HT-29 (cell line): ENCODE measurements at places on chromosomes 1 and 21. TPM values are rescaled to one million over a fixed set of nuclear protein-coding genes. Genes with fewer than 3 reads are reported as not detected.

The CDC42SE1 gene
- 35.2 and 35.7 TPM in 2 replicates for total RNA-seq

DNA sequence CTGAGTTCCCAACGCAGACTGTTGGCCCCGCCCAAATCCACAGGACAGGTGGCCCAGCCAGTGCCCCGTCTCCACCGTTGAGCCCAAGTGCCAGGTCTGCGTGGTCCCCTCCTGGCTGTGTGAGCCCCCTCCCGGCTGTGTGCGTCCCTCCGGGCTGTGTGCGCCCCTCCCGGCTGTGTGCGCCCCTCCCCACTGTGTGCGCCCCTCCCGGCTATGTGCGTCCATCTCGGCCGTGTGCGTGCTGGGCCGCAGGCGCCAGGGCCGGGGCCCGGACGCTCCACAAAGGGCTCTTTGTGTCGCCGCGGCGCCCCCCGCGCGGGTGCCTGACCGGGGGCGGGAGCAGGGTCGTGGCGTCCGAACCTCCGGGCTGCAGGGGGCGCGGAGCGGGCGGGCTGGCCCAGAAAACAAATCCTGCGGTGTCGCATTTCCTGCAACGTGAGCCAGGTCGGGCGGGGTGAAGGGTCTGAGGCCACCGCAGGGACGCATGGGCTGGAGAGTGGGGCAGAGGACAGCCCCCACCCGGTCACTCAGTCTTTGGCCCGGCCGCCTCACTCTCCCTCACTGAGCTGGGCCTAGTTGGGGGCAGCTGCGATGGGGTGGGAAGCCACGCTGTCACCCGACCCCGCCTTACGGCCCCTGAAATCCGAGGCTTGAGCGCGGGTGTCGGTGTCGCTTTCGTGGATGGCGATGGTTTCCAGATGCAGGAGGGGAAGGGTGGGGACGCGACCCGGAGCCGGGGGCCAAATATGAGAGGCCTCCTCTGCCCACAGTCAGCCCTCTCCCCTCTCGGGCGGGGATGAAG, 18.8 kb downstream of the TNFRSF25 start:
- no peak for DNase-seq

The LPAR3 gene
- total RNA-seq: not detected in 2 replicates

DNA sequence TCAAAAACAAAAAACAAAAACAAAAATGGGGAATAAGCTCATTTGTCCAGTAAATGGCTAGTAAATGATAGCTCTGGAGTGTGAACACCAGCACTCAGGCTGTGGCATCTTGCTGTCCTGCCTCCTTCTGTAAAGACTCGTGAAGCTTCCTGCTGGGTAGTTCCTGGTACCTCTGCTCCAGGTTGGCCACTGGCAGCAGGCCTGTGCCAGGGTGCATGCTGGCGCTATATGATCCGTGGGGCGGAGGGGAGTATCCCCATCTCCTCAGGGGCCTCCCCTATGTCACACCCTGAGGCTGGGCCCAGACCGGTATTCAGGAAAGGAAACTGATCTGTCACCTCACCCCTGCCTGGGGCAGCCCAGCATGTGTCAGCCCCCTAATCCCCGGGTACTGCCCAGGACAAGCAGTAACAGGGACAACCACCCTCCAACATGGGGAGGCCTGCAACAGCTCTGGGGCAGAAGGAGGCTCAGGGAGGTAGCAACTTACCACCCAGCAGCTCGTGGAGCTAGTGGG, 14.1 kb downstream of the ALPL start:
- DNase-seq: no peak

The PTGFR gene
- not detected in 2 replicates for total RNA-seq

The TIE1 gene
- not detected in 2 replicates for total RNA-seq

The SIK1 gene
- total RNA-seq: 19.4 and 29.7 TPM in 2 replicates
